Upper lobe of left lung (tissue), 6 donors: ENCODE measurements at places on chromosomes 4 and X. TPM values are rescaled to one million over a fixed set of nuclear protein-coding genes. Genes with fewer than 3 reads are reported as not detected.

SPIN4 gene
- 12.3 TPM for total RNA-seq

IL9R gene
- total RNA-seq = 1.7 TPM

ZCCHC18 gene
- 45.1 TPM for total RNA-seq

GPR50 gene
- not detected for total RNA-seq

GRIA2 gene
- not detected for total RNA-seq

TET2 gene
- total RNA-seq = 28.0 TPM

USP17L24 gene
- not detected for total RNA-seq

UGT8 gene
- 1.4 TPM for total RNA-seq

UCP1 gene
- not detected for total RNA-seq

DNA sequence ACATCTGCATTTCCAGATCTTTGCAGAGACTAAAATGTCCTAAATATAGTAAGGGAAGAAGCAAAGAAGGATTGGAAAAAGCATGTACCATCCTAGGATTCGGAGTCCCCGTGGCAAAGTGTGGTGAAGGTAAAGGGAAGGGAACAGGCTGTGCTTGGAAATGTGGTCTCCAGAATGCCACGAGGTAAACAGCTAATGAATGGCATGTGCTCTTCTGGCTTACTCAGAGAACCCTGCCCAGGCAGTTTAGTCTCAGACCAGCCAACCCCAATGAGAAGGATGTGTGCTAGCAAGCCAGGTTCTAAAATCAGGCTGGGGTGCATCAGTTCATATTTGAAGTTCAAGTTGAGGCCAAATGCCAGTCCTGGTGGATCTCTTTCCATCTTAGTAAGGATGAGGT, 113.1 kb downstream of the RS1 start:
- no peak for DNase-seq

- no peak for DNase-seq
Observed at GRCh38 chrX:28303486-28303885, 283.8 kb upstream of the IL1RAPL1 start.

DNA sequence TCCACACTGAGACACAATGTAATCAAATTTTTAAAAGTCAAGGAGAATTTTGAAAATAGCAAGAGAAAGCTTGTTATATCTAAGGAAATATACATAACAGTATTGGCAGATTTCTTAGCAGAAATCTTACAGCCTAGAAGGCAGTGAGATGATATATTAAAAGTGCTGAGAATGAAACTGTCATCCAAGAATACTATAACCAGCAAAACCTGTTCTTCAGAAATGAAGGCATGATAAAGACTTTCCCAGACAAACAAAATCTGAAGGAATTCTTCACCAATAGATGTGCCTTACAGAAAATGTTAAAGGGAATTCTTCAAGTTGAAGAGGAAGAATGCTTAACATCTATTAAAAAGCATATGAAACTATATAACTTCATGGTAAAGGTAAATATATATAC, 73.6 kb downstream of the CPEB2 start:
- no peak for DNase-seq

GRCh38 chr4:107800706-107801105, 24.0 kb upstream of the SGMS2 start:
- no peak for DNase-seq

DNA sequence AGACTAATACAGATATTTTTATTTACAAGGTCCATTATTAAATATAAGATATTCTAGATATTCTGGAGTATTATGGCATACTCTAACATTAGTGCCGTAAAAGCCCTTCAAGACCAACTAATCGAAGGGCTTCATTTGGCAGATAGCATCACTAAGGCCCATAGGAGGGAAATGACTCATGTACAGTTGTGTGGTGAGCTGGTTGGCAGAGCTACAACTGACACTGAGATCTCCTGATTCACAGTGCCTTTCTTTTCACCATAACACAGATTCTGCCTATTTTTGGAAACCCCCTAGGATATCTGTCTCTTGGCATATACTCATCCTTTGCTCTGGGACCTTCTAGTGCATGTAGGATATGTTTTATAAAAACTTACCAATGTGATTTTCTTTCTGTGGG, 201.7 kb upstream of the AFF2 start:
- no peak for DNase-seq

- no peak for DNase-seq
Observed at GRCh38 chrX:9357518-9358114, 107.2 kb upstream of the TBL1X start.
